Forelimb muscle (tissue), 1 donor: ENCODE measurements at places on chromosomes 12 and 14.

- no peak for DNase-seq
Measured at GRCh38 chr14:23121361-23121771, 2.3 kb upstream of the CEBPE start.

DNA sequence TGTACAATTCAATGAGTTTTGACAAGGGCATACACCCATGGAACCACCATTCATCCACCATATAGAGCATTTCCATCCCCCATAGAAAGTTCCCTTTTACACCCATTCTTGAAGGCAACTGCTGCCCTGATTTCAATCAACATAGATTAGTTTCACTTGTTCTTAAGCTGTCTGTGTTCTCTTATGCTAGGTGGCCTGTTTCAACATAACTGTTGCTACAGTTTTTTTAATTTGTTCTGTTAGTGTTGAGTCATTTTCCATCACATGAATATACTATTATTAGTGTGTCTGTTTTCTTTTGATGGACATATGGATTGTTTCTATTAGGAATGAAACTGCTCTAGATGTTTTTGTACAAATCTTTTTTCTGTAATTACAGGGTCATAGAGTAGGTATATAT lies 123.4 kb downstream of the PTPRQ start:
- no peak for DNase-seq

DNA sequence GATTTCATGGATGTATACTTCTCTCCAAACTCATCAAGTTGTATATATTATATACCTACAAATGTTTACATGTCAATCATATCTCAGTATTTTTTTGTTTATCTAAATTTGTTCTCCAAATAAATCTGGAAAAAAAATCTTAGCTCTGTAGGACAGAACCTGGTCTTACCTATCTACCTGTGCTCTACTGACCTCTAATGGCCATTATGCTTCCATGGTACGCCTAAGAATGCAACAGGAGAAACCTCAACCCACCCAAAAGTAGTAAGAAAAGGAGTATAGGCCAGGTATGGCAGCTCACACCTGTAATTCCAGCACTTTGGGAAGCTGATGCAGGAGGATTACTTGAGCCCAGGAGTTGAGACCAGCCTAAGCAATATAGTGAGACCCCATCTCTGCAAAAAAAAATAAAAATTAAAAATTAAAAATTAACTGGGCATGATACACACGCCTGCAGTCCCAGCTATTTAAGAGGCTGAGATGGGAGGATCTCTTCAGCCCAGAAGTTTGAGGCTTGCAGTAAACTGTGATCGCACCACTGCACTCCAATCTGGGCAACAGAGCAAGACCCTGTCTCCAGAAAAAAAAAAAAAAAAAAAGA lies 8.7 kb downstream of the OR11H4 start:
- DNase-seq = no peak

DNA sequence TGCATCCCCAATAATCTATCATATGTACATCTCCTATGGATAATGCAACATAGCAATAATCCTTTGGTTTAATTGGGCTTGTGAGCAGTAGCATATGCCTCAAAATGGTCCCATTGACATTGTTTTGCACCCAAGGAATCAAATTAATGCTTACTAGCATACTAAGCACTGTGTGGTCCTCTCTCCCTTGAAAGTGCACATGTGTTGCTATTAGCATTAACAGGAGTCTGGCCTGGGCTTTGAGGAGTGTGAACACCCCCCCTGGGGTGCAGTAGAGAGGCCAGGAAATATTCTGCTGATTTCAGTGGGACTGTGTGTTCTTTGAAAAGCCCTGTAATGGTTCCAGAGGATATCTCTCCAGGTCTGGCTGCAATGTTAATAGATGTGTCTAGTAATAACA lies 1148.4 kb downstream of the VRK1 start:
- DNase-seq = no peak

DNA sequence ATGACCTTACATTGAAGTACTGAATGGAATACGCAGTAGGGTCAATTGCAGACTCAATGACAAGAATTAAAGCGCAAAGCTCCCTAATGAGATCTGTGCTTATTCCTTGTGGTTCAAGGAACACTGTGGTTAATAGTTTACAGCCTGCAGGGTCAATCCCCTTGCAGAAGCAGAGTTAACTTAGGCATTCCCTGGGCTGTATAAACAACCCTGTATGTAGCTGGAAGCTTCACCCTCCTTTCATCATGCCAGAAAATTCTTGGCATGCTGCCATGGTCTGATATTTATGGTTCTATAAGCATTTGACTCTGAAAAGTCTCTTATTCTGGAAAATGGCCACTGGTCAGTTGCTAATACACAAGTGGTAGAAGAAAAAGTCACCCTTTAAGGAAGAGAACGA lies 227.7 kb downstream of the NOVA1 start:
- DNase-seq = no peak

DNA sequence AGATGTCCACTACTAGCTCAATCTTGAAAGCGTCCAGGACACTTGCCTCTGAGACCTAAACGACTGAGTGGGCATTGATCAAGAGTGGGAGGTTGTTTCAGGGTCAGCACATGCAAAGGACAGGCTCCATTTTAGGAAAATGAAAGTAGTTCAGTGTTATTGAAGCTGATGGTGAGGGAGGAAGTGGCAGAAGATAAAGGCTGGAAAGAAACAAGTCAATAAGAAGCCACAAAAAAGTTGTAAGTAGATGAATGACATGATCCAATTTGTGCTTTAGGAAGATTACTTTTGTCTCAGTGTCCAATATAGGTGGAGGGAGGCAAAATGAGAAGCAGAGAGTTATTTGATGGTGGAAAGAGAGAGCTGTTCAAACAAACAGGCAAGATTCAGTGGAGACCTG lies 22.0 kb downstream of the GPR65 start:
- DNase-seq = no peak

GRCh38 chr14:44565968-44566367 lies 58.9 kb upstream of the FSCB start:
- DNase-seq = no peak

DNA sequence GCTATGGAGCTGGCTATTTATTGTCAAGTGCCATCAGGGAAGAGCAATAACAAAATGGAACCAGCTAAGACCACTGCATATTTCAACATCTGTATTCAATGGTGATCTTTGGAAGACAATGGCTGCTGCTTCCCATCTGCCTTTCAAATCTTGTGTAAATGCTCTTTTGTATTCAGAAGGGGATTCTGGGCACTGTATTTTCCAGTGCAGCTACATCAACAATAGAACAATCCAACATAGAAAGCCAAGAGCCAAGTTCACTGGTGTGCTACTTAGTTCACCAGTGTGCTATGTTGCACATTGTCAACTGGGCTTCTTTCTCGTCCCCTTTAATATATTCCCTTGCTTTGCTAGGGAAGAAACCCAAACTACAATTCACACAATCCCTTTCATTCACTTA lies 128.8 kb upstream of the OR4E1 start:
- no peak for DNase-seq

GRCh38 chr14:30840086-30840779 lies 34.1 kb upstream of the COCH start:
- no peak for DNase-seq

DNA sequence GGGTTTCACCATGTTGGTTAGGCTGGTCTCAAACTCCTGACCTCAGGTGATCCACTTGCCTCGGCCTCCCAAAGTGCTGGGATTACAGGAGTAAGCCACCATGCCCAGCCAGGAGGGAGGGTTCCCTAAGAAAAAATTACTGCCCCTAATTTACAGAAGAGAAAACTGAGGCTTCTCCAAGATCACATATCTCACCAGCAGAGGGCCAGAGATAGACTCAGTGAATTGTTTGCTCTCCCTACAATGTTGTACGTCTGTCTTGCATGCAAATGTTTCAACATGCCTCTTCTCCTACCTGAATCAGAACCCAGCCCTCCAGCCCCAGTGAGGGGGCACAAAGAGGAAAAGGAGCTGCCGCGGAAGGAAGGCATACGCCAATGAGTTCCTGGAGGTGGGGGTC lies 48.3 kb upstream of the TMEM263 start:
- no peak for DNase-seq

GRCh38 chr14:37063467-37064240 lies 108.8 kb downstream of the SLC25A21 start:
- no peak for DNase-seq

- DNase-seq = no peak
Measured at GRCh38 chr14:70257526-70257925, 68.8 kb upstream of the SLC8A3 start.

- DNase-seq = no peak
Measured at GRCh38 chr14:38992067-38992844, 110.8 kb downstream of the SEC23A start.

DNA sequence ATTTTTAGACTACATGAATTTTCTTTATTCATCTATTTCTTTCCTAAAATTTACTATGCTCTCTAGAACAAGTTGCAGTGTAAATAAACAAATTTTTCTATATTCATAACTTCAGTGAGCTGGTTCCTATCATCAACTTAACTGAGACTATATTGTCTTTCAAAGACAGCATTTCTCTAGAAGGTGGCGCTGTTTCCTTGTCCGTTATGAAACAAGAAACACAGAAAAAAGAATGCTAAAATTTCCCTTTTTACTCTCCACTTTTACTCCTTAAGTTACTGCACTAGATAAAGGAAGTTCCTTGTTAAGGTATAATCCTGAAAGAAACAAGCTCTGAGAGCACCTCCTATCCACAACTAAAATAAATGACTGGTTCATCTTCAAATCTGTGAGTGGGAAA lies 8.2 kb upstream of the CLEC2A start:
- no peak for DNase-seq

DNA sequence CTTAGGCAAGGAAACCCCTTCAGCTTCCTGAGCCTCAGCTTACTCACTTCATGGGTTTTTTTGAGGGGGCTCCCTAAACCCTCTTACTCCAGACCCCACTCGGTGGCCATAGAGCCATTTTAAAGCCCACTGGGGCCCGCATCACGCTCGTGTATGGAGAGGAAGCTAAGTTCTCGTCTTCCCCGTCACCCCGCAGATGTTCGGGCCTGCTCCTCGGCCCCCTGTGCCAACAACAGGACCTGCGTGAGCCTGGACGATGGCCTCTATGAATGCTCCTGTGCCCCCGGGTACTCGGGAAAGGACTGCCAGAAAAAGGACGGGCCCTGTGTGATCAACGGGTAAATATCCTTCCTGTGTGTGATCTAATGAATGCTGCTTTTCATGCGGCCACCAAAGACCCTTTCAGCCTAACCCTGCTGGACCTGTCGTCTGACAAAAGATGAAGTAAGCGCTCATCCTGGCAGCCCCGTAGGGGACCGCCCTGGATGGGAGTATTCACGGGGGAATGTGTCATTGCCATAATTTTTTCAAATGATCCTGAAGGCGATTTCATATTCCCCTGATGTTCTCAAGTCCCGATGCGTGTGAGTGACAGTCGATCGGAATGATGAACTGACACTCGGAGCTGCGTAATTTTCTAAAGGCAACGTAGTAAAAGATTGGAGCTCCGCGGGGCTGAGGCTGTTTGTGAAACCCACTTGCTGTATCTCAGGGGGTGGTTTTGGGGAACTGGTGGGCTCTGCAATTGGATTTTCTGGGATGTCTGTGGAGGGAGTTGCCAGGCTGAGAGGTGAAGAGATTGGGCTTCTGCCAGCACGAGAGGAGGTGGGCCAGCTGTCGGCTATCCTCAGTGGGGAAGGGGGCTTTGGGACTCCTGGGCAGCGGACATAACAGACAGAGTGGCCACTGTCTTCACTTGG lies 5.4 kb downstream of the DLK1 start:
- DNase-seq = no peak

- DNase-seq = no peak
Measured at GRCh38 chr12:107661830-107662229, 23.8 kb upstream of the PWP1 start.

- DNase-seq = no peak
Measured at GRCh38 chr12:40986001-40986400, 202.1 kb upstream of the PDZRN4 start.

DNA sequence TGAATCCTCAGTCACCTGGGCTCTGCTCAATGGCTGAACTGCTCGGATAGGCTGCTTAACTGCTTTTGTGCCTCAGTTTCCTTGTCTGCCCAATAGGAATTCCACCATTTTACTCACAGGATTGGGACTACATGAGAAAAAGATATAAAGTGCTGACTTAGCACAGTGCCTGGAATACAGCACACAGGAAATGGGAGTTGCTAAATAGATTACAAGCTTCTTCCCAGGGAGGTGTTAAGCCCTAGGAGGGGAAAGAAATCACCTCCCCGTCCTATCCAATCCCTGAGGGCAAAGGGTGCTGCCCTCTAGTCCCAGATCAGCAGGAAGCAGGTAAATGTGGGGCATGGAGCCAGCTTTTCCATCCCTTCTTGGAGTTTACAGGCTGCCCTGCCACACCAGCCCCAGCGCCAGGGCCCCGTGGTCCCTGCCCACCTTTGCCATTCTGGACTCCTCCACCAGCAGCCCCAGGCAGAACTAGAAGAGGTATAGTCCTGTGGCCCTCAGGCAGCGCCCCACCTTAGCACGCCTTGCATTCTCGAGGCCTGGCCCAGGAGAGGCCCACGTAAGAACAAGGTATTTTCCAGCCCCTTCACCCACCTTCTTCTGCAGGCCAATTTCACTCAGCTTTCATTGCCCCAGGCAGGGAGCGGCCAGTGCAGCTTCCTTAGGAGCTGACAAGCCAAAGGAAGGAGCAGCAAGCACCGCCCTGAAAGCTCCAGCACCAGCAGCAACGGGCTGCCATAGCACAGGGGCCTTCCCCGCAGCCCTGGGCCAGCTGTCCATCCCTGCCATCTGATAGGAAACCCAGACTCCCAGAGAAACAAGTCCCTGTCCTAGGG lies 28.8 kb upstream of the RPLP0 start:
- no peak for DNase-seq
